Anterior cingulate cortex (tissue), 58 donors: ENCODE measurements at places on chromosomes 2 and 18.

DNA sequence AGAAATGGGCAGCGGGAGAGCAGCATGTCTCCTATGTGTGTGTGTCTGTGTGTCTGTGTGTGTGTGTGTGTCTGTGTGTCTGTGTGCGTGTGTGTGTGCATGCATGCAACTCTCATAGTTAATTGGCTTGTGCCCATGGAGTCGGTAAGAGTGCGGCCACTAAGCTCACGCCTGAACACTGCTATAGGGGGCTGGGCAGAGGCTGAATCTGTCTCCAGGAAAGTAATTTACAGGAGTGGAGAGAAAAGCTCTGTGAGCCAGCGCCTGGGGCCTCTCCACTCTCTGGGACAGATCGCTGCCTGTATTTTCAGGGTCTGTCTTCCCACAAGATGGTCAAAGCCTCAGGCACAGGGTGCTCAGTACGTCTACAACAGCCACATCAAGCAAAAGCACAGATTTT, 553.4 kb downstream of the TNS1 start:
- DNase-seq = no peak

DNA sequence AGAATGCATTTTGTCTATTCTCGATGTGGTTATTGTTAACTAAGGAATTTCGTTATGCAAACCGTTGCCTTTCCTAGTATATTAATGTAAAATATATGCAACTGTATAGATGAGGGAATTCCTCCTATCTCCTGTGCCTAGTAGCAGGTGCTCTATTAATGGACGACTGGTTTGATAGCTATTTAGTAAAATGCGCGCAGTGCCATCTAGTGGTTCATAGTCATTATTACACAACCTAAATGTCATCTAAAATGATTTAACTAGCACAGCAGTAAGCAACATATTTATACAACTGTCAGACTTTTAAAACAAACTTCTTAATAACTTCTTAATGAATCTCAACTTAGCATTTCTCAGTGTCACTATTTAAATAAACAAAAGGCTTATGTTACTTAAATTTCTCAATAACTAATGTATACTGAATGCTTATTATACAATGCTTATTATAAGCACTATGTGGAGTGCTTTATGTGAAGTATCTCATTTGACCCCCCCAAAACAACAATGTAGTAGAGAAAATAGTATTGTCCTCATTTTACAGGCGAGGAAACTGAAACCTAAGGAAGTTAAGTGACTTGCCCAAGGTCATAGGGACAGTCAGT, 77.9 kb downstream of the DTNA start:
- no peak for DNase-seq

DNA sequence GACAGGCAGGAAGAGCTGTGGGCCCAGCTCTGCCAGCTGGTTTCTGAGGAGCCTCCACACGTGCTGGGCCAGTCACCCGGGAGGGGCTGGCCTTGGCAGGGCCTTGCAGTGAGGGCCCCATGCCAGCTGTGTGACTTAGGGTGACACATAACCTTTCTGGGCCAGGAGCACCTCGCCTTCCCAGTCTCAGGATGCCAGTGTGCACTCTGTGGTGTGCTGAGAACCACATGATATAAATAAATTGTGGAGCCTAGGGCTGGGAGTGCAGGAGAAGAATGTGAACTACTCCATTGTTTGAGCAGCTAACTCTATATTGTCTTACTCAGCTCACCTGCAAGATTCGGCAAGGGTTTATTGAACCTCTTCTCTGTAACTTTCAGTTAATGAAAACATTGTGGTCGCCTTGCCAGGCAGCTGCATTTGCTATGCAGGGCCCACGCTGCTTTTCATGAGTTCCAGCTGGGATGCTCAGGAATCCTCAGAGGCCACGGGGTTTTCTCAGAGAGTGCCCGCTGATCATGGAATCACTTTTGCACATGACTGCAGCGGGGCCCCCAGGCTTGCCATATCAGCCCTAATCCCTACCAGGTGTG, 222.3 kb downstream of the SH3RF3 start:
- DNase-seq = no peak

DNA sequence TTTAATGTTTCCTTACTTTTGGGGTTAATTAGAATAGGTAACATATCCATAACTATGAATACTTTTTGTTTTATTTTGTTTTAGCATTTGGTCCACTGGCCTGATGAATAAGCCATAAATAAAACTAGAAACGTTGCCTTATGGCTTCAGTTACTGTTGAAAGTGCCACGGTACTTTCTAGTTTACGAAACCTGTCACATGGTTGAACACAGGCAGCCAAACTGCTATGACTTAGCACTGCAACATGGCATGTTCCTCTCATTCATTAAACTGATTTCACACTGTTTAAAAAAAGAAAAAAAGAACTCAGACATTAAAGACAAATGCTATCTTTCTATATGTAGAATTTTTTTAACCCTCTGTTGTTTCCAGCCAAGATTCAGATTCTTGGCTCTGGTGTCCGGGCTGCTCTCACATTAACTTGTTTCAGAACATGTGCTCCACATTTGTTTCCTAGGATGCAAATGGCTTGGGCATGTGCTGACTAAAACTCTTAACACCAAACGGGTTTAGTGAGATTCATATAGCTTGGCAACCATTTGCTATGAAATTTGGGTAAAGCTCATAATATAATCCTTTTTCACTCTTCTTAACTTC, 323.9 kb upstream of the RND3 start:
- DNase-seq = no peak

DNA sequence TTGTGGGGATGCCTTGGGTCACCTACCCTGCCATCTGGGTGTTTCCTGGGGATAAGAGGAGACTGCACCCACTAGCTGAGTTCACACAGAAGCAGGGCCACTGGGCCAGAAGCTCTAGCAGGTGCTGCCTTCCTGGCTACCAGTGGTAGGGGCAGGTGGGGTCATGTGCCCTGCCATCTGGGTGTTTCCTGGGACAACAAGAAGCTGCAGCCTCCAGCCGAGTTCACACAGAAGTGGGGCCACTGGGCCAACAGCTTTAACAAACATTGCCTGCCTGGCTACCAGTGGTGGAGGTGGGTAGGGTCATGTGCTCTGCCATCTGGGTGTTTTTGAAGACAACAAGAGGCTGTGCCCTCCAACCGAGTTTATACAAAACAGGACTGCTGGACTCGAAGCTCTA, 282.2 kb upstream of the SYT4 start:
- no peak for DNase-seq

- no peak for DNase-seq
These were observed 133.7 kb upstream of the SETBP1 start for GRCh38 chr18:44546954-44547353.

- no peak for DNase-seq
These were observed 70.5 kb upstream of the TFCP2L1 start for GRCh38 chr2:121355488-121355887.

- no peak for DNase-seq
These were observed 21.6 kb upstream of the FLACC1 start for GRCh38 chr2:201378496-201379397.

GRCh38 chr2:1517786-1518185, 104.5 kb downstream of the TPO start:
- no peak for DNase-seq
